ENCODE measurements at places on chromosomes 7 and 10. TPM values are rescaled to one million over a fixed set of nuclear protein-coding genes. Genes with fewer than 3 reads are reported as not detected.

SKIDA1 gene
- 0.11 TPM for total RNA-seq

EPO gene
- not detected for total RNA-seq

RSU1 gene
- total RNA-seq: 42.4 TPM

MCM10 gene
- 69.0 TPM for total RNA-seq

EN2 gene
- not detected for total RNA-seq

HNRNPH3 gene
- total RNA-seq: 145 TPM

CTBP2 gene
- 0.88 TPM for total RNA-seq

ACSL5 gene
- total RNA-seq: 33.7 TPM

WEE2 gene
- total RNA-seq: not detected

KCNH2 gene
- 0.29 TPM for total RNA-seq

FOXI2 gene
- total RNA-seq: not detected

TMEM196 gene
- total RNA-seq: not detected

AGFG2 gene
- total RNA-seq: 45.8 TPM

FAM20C gene
- total RNA-seq: 0.29 TPM

PPP1R3A gene
- total RNA-seq: not detected

TRIP6 gene
- 28.4 TPM for total RNA-seq

PPIF gene
- 81.5 TPM for total RNA-seq

VPS37D gene
- total RNA-seq: 1.1 TPM

PTPRE gene
- 22.3 TPM for total RNA-seq

SLK gene
- total RNA-seq: 17.8 TPM

METTL2B gene
- total RNA-seq: 45.6 TPM

SP4 gene
- total RNA-seq: 23.6 TPM

GSTO2 gene
- 2.7 TPM for total RNA-seq

ENKUR gene
- not detected for total RNA-seq

GAD2 gene
- total RNA-seq: not detected

SPACDR gene
- 3.7 TPM for total RNA-seq

HOXA10 gene
- not detected for total RNA-seq

Data from activated CD8-positive, alpha-beta T cell treated with anti-CD3 and anti-CD28 coated beads for 36 hours (primary cell).